ENCODE measurements at places on chromosomes 7 and 10.

DNA sequence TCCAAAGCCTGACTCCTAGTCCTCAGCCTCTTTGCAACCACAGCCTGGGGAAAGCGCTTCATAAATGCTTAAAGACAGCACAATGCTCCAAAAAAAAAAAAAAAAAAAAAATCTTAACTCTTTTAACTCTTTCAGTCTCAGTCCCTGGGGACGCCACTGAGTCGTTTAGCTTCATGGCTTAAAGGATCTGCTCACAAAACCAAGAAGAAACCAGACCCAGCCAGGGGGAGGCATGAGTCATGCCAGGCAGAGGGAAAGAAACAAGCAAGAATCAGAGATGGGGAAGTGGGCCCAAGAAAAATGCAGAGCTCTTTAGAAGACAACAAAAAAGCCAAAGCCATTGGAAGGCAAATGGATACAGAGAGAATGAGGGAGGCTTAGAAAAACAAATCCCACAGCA is 32.5 kb upstream of the DOCK1 start:
- DNase-seq = no peak

DNA sequence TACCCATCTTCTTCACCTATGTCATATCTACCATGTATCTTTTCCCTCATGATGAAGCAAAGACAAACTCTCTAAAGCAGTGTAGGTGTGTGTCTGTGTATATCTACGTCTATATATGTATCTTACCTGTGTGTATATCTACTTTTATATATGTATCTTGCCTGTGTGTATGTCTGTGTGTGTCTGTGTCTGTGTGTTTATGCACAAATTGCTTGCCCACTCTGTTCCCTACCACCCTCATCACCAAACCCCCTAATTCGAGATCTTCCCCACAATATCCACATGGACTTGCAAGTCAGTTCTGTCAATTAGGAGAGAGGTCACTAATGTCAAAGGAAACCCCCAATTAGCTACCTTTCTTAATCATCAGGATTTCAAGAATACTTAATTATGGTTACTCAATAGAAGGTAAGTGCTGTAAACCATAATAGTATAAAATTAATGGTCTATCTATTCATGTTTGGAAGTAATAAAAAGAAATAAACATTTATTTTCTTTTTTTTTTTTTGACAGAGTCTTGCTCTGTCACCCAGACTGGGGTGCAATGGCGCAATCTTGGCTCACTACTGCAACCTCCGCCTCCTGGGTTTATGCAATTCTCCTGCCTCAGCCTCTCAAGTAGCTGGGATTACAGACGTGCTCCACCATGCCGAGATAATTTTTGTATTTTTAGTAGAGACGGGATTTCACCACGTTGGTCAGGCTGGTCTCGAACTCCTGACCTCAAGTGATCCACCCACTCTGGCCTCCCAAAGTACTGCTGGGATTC is 43.6 kb downstream of the ANKRD61 start:
- DNase-seq = no peak

DNA sequence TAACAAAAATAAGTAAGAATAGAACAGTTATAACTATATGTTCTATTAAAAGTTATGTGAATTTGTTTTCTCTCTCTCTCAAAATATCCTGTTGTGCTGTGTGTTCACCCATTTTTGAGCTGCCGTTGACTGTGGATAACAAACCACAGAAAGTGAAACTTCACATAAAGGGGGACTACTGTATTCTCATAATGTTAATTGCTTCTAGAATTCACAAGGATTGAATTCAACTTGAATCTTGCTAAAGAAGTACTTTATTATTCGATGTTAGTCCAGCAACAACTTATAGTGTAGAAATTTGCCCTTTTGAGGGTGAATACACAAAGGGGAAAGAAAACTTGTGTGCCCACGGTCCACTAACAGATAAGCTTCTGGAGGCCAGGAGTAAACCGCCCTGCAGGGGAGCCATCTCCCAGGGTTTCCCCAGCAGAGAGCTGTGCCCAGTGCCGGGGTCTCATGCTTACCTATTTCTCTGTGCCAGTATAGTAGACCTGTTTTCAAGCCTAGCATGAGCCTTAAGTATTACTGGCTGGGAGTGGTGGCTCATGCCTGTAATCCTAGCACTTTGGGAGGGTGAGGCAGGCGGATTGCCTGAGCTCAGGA is 87.1 kb downstream of the KAT6B start:
- no peak for DNase-seq

GRCh38 chr10:63376560-63377304 is 89.0 kb downstream of the JMJD1C start:
- no peak for DNase-seq

DNA sequence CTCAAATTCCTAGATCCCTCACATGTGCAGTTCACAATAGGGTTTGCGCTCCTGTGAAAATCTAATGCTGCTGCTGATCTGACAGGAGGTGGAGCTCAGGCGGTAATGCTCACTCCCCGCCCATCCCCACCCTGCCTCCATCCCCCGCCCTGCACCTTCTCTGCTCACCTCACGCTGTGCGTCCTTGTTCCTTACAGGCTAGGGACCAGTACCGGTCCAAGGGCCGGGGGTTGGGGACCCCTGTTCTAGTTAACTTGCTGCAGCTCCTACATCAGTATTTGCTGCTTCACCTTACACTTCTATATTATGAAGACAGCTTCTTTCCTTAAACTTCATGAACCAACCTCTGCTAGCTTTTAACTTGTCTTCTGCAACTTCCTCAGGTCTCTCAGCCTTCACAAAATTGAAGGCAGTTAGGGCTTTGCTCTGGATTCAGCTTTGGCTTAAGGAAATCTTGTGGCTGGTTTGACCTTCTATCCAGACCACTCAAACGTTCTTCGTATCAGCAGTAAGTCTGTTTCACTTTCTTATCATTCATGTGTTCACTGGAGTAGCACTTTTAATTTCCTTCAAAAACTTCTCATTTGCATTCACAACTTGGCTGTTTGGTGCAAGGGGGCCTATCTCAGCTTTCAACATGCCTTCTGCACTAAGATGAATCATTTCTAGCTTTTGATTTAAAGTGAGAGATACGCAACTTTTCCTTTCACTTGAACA is 1.7 kb upstream of the TNKS2 start:
- DNase-seq = no peak

DNA sequence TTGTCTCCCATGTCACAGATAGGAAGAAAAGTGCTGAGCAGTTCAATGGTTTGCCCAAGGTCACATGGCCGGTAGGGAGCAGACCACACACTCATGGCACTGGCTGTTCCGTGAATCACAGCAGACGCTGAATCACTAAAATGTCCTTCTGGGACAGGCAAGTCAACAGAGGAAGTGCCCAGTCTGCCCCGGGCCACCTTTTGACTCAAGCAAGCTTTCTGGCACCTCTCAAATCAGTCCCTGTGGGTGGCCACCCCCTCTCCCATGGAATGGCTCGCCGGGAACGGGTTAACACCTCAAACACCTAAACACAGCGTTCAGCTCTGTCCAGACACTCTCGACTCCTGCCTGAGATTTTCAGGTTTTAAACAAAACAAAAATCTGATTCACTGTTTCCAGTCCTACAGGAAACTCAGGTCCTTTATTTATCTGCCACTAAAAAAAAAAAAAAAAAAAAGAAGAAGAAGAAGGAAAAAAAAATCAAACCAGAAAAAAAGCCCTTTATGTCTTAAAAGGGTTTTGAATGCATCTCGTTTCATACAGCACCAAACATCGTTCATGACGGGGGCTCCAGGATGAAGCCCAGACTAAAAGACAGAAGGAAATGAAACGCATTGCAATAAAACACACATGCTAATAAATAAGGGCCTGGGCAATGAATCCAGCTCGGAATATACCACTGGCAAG is 15.5 kb downstream of the CARD11 start:
- no peak for DNase-seq

DNA sequence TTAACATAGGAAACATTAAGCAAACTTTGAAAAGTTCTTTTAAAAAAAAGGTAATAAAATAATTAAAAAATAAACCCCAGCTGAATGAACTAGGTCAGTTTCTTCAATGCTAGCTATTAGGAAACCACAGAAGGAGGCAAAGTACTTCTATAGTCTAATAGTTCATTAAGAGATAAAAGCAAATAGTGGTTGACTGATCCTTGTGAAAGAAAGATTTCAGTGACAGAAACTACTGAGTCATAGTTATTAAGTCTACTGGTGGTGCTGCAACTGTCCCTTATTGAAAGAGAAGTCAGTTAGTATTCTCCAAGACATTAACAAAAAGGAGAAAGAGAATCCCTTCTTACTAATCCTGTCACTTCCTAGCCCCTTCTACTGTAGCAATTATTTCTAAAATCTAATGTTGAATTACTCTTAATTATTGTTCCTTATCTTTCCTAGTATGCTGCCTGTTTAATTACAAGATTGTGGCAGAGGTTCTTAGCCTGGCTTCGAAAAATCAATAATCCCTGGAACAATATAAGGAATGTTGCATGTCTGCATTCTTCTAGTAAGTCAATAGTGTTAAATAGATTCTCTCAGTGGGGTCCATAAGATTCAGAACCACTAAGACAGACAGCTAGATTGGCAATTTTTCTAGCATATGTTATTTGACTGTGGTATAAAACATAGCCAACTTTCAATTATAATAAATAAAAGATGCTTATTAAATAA is 18.2 kb downstream of the TCTN3 start:
- no peak for DNase-seq

DNA sequence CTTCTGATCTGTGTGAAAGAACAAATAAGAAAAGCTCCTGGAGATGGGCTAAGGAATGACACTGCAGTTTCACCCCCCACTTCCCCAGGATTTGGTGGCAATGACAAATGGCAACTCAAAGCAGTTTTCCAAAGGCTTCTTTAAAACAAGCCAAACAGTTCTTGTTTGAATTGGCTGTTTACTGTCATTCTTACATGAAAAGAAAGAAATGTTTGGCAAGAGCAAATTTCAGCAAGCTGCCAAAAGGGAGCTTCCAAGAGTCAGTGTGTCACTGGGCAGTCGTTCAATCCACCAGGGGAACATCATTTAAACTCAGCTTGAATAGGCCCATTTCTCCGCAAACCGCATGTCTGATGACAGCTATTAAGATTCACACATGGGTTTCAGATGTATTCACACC is 119.0 kb upstream of the RHOBTB1 start:
- no peak for DNase-seq

DNA sequence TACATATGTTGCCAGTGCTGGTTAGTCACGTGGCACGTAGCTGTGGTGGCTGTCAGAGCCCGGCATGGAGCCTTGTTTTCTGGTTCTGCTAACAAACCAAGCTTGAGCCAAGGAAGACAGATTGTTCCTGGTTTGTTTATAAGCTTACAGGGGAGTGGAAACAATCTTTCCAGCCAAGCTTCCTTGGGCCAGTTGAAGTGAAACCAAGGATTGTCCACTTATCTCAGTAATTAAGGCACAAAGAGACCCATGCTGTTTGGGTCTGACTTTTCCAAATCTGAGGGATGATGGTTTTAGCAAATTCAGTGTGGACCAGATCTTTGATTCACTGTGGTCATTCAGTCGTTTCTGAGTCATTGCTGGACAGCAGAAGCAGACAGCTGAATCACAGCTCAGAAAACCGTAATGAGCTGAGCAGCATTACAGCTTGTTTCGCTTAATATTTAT is 297.3 kb upstream of the COBL start:
- no peak for DNase-seq

GRCh38 chr7:40436710-40437109 is 301.9 kb downstream of the SUGCT start:
- DNase-seq = no peak

DNA sequence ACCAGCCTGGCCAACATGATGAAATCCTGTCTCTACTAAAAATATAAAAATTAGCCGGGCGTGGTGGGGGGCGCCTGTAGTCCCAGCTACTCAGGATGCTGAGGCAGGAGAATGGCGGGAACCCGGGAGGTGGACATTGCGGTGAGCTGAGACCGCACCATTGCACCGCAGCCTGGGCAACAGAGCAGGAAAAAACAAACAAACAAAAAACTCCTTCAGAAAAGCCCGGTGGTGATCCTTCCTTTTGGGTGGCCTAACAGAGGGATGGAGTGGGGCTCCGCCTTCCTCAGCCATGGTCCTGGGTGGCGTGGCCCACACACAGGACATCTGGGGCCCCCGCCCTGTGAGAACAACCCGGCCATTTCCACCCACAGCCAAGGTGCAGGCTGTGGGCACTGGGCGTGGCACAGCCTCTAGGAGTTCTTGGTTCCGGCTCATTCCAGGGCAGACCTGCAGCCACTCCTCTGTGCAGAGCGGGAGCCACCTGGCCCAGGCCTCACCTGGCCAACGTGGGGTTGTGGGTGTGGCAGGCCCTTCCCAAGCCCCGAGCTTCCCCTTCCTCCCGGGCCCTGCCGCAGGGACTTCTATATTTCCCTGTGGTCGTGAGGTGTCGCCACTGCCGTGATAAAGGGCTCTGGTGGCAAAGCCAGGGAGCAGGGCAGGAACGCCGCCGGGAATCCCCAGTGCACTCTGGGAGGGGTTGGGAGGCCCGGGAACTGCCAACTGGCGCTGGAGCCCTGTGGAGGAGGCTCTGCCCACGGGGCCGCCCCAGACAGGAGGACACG is 37.6 kb downstream of the GET4 start:
- DNase-seq = no peak

DNA sequence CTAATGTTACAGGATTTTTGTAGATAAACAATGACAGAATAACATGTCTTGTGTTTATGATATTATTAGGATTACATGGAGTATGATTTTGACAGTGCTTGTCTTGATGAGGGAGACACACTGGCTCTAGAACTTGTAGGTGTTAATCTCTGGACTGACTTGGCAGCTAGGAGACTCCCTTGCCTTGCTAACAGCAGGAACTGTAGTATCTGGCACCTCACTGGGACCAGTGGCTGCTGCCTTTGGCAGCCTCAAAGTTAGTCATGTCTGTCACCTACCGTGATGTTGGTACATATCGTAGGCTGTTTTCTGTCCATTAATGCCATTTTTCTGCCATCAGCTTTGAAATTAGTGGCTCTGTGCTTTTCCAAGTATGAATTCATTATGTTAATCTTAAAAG is 261.5 kb downstream of the CDK14 start:
- DNase-seq = no peak

DNA sequence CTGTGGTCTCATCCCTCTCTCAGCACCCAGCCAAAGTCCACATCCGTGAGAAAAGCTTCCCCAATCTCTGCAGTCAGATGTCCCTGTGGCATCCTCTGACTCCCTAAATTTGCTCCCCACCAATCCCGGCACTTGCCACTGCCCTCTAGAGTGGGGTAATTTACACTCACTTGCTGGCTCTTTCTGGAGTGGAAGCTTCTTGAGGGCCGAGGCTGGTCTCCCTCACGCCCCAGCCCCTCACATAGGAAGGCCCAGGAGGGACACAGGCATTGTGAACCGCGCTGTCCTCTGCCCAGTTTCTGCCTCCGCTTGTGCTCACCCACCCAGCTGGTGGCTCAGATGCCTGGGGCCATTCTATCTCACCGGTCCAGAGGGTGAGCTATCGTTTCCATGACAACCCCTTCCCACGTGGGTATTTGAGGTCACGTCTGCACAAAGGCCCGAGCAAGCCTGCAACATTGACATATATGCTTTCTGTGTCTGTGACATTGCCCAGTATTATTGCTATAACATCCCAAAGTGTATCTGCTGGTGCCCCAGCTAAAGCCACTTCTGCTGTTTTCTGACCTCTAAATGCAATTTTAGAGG is 97.3 kb upstream of the CTBP2 start:
- DNase-seq = no peak

Data from NCI-H774 (cell line).